ENCODE measurements at places on chromosomes 4 and X.

DNA sequence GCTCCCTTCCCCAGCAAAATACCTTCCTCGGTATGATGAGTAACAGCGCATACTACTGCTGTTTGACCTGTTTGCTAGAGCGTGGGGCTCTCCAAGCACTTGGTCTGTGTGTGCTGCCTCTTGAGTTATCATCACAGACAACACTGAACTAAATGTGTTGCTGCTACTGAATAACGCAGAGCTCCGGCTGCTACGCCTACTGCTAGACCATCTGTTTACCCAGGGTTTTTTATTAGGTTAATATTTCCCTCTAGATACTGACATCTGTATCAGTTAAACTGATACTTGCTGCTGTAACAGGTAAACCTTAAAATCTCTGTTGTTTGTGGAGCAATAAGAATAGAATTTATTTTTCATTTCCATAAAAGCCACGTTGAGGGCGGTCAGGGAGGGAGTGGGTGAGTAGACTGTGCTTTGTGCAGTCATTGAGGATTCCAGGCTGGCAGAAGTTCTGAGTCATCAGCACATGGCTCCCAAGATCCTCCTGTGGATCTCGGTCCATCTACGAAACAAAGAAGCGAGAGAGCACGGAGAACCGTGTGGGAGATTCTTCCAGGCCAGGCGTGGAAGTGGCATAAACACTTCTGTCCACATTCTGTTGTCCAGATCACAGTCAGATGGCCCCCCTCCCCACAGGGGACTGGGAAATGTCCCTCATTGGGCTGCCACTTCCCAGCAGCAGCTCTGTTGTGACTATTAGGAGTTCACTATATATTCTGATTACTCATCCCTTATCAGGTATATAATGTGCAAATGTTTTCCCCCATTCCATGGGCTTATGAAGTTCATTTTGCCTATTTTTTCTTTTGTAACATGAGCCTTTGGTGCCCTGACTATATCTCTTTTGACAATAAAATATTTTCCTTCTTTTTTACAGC is 14.1 kb downstream of the GRK4 start:
- no peak for DNase-seq

DNA sequence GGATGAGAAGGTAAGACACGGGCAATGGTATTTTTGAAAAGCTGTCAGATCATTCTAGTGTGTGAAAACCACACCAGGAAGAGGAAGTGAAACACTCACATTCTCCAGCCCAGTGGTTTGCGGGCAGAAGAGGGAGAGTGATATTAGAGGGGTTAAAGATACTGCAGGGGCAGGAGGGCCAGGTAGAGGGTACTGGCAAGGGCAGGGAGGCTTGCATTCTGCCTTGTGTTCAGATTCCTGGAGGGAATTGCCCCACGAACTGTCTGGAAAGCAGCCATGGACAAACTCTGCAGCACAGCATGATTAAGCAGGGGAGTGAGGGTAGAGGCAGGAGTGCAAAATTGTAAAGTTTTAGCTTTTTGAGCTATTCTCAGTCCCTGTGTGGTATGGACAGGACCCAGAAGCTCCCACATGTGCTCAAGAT is 30.9 kb downstream of the NIPAL1 start:
- no peak for DNase-seq

- no peak for DNase-seq
Measured at GRCh38 chr4:98482847-98483806, 175.3 kb downstream of the TSPAN5 start.

GRCh38 chr4:147933316-147933715 is 201.4 kb downstream of the ARHGAP10 start:
- DNase-seq, result no peak

- no peak for DNase-seq
Measured at GRCh38 chrX:23901060-23901459, 6.7 kb downstream of the APOO start.

- no peak for DNase-seq
Measured at GRCh38 chr4:46404981-46405380, 15.1 kb upstream of the GABRA2 start.
